Left kidney (tissue), 8 donors: ENCODE measurements at places on chromosomes 16 and 17. TPM values are rescaled to one million over a fixed set of nuclear protein-coding genes. Genes with fewer than 3 reads are reported as not detected.

GPR179 gene
- 0.28 TPM for polyA plus RNA-seq

KRT32 gene
- polyA plus RNA-seq: not detected

TMEM238L gene
- polyA plus RNA-seq: 3.3 TPM

HASPIN gene
- polyA plus RNA-seq: 4.4 TPM

SLC7A5 gene
- polyA plus RNA-seq: 3.8 TPM

GRCh38 chr17:31527606-31528005 is 136.1 kb downstream of the RAB11FIP4 start:
- no peak for DNase-seq

GRCh38 chr16:50644245-50644644 is 36.9 kb downstream of the SNX20 start:
- no peak for DNase-seq

GRCh38 chr16:85718682-85719081 is 29.9 kb upstream of the GINS2 start:
- no peak for DNase-seq

GRCh38 chr16:50742576-50743200 is 802 bp downstream of the CYLD start:
- no peak for DNase-seq

DNA sequence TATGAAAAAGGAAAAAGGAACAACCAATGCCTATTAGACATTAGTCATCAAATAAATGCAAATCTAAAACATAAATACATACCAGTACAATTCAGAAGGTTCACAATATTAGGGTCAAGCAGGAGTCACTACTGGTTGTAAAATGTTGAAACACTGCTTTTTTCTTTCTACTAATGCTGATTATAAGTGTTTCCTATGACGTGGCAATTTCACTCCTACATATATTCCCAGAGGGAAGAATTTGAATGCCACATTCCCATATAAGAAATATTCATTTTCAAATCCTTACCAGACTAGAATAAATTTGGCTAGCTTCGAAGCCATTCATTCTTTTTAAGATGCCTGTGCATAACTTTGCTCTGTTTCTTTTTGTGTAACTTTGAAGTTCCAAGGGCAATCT is 2.6 kb upstream of the KRTAP9-2 start:
- no peak for DNase-seq

DNA sequence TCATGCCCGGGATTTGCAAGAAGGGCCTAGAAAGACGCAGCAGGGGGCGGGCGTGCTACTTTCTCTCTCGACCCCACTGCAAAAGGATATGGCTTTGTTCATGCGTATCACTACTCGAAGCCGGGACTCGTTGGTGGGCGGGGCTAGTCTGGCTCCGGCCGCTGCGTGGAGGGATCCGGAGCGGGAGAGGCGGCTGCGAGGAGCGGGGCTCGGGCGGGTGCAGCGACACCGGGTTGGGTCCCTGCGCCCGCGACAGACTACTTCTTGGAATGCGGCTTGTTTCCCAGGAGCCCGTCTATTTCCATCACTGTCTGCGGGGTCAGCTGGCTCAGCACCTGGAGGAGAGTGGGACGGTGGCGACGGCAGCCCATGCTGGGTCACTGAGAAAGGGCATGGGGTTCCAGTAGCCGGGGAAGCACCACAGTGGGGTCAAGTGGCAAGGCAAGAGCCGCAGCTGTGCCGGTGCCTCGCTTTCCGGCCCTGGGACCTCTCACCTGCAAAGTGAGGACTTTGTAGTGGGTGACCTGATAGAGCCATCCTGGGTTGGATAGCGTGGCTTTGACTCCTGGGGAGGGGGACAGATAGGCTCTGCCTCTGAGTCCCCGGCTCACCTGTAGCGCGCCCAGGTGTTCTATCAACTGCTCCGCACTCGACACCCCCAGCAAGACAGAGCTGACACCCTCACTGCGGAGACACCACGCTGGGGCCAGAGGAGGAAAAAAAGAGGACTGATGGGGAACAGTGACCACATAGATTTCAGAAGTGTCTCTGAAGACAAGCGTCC is 6.6 kb downstream of the KCNAB3 start:
- peak; percentile 93 for DNase-seq

DNA sequence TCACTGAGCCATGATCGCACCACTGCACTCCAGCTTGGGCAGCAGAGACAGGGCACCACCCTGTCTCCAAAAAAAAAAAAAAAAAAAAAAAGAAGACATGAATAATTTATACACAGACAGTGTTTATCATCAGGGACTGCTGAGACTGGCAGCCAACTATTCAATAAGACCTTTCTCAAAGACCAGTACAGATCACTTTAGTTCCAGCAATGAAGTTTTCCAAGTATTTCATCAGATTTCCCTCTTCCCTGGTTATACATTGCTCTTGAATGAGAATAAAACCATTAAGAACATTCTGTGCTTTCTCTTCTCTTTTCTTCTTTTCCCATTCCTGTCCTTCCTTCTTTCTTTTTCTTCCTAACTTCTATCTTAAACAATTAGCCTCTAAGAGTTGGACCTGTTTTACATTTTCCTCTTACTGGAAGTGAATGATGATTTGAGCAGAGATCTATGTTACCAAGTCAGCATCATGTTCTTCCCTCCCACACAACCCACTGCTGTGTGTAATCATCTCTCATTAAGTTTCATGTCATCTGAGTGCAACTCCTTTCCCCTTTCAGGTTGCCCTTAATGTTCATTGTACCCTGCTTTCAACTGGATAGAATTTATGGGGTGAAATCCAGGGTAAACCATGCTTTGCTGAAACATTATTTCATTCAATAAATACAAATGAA is 35.9 kb upstream of the SMIM36 start:
- DNase-seq: peak; percentile 60

- DNase-seq: no peak
These were observed 5.9 kb downstream of the RSAD1 start for GRCh38 chr17:50484386-50485155.

GRCh38 chr16:16191493-16192167 is 31.7 kb downstream of the ABCC6 start:
- no peak for DNase-seq

DNA sequence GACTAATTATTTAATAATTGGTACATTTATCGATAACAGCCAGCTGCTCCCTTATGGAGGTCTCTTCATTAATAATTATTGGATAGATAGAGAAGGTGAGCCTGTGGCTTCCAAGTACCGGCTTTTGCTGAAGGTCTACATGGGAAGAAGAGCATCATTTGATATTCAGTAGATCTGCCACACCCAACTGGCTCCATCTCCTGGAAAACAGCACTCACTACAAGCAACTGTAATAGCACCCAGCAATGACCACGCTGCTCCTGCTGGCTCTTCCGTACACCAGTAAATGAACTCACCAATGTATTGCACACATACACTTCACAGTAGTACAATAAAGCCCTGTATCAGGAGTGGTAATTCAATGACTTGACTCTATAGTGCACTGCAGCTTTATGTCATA is 19.5 kb downstream of the MARVELD3 start:
- no peak for DNase-seq
